Naive thymus-derived CD4-positive, alpha-beta T cell (primary cell): ENCODE measurements at places on chromosomes 3 and 15. TPM values are rescaled to one million over a fixed set of nuclear protein-coding genes. Genes with fewer than 3 reads are reported as not detected.

Gene CNTN3
- total RNA-seq, result not detected

Gene HDC
- not detected for total RNA-seq

Gene ARGFX
- total RNA-seq, result not detected in 2 replicates

Gene ATP10A
- total RNA-seq, result 57.6 TPM

Gene RPL39L
- total RNA-seq, result 0.81 TPM

Gene NTRK3
- not detected for total RNA-seq

Gene PLS1
- 2.8 TPM for total RNA-seq

Gene SENP8
- total RNA-seq, result 1.2 and 1.4 TPM in 2 replicates

Gene PPP2R3A
- 0.89 TPM for total RNA-seq

- no peak overlapping the region for H3K4me3 ChIP-seq
- H3K36me3 ChIP-seq, result no peaks in the 10 kb centered on the region
- peaks cover 6% of the 10 kb centered on the region for H3K4me1 ChIP-seq
- no peak for DNase-seq
Observed at GRCh38 chr3:106036696-106037095, 167.9 kb upstream of the CBLB start.

GRCh38 chr3:35789042-35789831 lies 149.9 kb downstream of the ARPP21 start:
- no peak overlapping the region for H3K27ac ChIP-seq
- H3K4me1 ChIP-seq, result no peaks in the 10 kb centered on the region
- H3K36me3 ChIP-seq, result no peaks in the 10 kb centered on the region
- no peak overlapping the region for H3K4me3 ChIP-seq

- no peak overlapping the region for H3K4me3 ChIP-seq
- H3K4me1 ChIP-seq, result no peaks in the 10 kb centered on the region
- DNase-seq, result no peak
- no peaks in the 10 kb centered on the region for H3K27me3 ChIP-seq
Observed at GRCh38 chr3:18593231-18593630, 168.1 kb upstream of the SATB1 start.

- no peaks in the 10 kb centered on the region for H3K27me3 ChIP-seq
- no peak overlapping the region for H3K27ac ChIP-seq
- no peak overlapping the region for H3K4me3 ChIP-seq
- H3K36me3 ChIP-seq, result no peaks in the 10 kb centered on the region
- DNase-seq, result no peak
Observed at GRCh38 chr3:153079386-153079785, 82.6 kb upstream of the RAP2B start.

GRCh38 chr3:189836795-189837194 lies 205.6 kb downstream of the TP63 start:
- H3K27ac ChIP-seq, result no peak overlapping the region
- no peak overlapping the region for H3K4me3 ChIP-seq
- H3K27me3 ChIP-seq, result no peaks in the 10 kb centered on the region
- no peaks in the 10 kb centered on the region for H3K4me1 ChIP-seq
- H3K36me3 ChIP-seq, result no peaks in the 10 kb centered on the region
- no peak for DNase-seq

DNA sequence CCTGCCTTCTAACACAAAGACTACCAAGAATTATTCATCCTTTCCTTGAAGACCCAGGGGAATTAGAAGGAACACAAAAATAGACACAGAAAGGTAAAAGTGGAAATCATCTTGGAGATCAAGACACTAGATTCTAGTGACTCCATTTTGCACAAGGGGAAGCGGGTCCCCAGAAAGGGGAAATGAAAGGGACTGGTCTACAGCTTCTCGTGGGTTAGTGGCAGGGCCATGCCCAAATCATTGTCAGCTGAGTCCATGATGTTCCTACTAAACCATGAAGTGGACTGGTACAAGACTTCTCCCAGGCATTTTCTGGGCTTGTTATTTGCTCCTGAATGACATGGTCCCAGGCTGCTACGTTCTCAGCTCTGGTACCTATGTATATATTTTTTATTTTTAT lies 230.7 kb upstream of the TPRG1 start:
- H3K4me3 ChIP-seq, result no peak overlapping the region
- no peaks in the 10 kb centered on the region for H3K27me3 ChIP-seq

DNA sequence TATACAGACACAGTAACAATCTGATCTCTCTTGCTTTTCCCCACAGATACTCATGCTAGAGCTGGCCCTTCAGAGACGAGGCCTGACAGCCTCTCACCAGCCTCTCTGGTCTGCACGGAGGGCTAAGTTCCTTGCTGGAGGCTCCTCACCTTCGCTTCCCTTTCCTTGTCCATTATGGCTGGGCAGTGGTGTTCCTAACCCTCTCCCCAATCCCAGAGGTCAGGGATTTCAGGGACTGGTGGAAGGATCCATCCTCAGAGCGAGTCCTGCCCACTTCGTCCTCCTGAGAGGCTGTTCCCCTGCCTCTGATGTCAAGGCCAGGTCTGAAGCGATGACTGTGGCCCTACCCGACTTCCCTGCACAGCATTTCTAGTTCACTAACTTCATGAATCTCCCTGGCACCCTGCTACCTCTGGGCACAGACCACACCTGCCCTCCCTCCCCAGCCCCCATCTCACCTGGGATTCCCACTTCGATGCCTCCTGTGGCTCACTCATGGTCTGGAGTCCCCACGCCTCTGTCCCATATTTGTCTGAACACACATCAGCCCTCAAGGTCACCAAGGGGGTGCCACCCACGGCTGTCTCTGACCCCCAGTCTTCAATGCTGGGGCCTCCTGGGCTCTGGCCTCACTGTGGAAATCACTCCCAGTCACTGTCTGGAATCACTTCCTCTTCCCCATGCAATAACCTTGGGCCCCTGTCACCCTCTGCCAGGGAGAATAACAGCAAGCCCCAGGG lies 124.9 kb upstream of the PRR20G start:
- no peaks in the 10 kb centered on the region for H3K4me1 ChIP-seq
- peaks cover 4% of the 10 kb centered on the region for H3K27me3 ChIP-seq
- no peaks in the 10 kb centered on the region for H3K36me3 ChIP-seq
- no peak for DNase-seq

GRCh38 chr3:45555666-45556065 lies 38.9 kb upstream of the LIMD1 start:
- no peaks in the 10 kb centered on the region for H3K27me3 ChIP-seq
- no peak overlapping the region for H3K27ac ChIP-seq
- DNase-seq, result no peak
- no peaks in the 10 kb centered on the region for H3K36me3 ChIP-seq
- no peak overlapping the region for H3K4me3 ChIP-seq

DNA sequence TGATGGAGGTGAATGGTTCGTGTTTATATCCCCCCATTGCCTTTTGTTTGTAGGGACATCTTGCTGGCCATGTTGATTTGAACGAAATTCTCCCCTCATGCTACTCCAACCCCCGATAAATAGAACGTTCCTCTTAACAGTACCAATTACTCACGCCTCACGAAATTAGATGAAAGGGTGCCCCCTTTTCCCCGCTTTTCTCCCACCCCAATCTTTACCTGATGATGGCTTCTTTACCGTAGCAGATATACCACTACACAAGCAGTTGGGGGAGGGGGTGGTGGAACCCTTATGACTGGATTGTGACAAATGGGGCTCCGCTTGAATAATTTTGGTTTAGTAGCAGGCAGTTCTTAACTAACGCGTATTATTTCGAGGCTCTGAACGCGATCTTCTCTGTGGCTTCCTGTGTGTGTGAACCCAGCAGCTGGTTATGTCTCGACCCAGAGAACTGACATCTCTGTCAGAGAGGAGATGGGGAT lies 1.1 kb downstream of the PIAS1 start:
- peak overlapping the region; percentile 93 for H3K27ac ChIP-seq
- H3K4me3 ChIP-seq, result peak overlapping the region; percentile 87
- no peaks in the 10 kb centered on the region for H3K27me3 ChIP-seq
- H3K36me3 ChIP-seq, result no peaks in the 10 kb centered on the region

DNA sequence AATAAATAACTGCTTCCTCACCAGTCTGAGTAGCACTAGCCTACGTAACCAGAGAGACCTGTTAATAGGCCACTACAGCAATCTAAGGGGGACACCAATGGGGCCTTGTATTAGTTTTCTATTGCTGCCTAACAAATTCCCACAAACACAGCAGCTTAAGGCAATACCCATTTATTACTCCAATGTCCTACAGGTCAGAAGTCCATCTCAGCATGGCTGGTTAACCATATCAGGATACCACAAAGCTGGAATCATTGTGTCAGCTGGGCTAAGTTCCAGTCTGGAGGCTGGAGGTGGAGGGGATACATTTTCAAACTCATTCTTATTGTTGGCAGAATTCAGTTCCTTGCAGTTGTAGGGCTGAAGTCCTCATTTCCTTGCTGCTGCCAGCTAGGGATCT lies 331.9 kb downstream of the ULK4 start:
- H3K36me3 ChIP-seq, result no peaks in the 10 kb centered on the region
- H3K27ac ChIP-seq, result no peak overlapping the region
- no peaks in the 10 kb centered on the region for H3K4me1 ChIP-seq
- no peaks in the 10 kb centered on the region for H3K27me3 ChIP-seq
- DNase-seq, result no peak
- H3K4me3 ChIP-seq, result no peak overlapping the region

- no peak for DNase-seq
- H3K4me3 ChIP-seq, result no peak overlapping the region
- H3K27ac ChIP-seq, result peak overlapping the region; percentile 6
- peaks cover 41% of the 10 kb centered on the region for H3K36me3 ChIP-seq
- no peaks in the 10 kb centered on the region for H3K4me1 ChIP-seq
Observed at GRCh38 chr15:93020976-93021772, 67.8 kb downstream of the RGMA start.

DNA sequence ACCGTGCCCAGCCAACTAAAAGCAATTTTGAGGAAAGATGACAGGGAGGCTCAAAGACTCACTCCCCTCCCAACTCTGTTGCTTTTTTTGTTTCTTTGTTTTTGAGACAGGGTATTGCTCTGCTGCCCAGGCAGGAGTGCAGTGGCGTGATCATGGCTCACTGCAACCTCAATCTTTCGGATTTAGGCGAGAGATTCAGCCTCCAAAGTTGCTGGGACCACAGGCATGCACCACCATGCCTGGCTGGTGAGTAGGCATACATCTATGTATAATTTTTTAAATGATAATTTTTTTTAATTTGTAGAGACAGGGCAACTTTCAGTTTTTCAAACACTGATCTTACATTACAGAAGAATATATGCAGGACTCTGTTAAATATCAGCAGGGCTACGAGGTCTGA lies 15.8 kb upstream of the THUMPD3 start:
- H3K27me3 ChIP-seq, result no peaks in the 10 kb centered on the region
- no peak for DNase-seq
- H3K4me1 ChIP-seq, result no peaks in the 10 kb centered on the region
- H3K4me3 ChIP-seq, result no peak overlapping the region

- H3K4me3 ChIP-seq, result no peak overlapping the region
- H3K36me3 ChIP-seq, result no peaks in the 10 kb centered on the region
- no peaks in the 10 kb centered on the region for H3K4me1 ChIP-seq
- no peaks in the 10 kb centered on the region for H3K27me3 ChIP-seq
Observed at GRCh38 chr3:42705962-42706585, 3.5 kb upstream of the HHATL start.

DNA sequence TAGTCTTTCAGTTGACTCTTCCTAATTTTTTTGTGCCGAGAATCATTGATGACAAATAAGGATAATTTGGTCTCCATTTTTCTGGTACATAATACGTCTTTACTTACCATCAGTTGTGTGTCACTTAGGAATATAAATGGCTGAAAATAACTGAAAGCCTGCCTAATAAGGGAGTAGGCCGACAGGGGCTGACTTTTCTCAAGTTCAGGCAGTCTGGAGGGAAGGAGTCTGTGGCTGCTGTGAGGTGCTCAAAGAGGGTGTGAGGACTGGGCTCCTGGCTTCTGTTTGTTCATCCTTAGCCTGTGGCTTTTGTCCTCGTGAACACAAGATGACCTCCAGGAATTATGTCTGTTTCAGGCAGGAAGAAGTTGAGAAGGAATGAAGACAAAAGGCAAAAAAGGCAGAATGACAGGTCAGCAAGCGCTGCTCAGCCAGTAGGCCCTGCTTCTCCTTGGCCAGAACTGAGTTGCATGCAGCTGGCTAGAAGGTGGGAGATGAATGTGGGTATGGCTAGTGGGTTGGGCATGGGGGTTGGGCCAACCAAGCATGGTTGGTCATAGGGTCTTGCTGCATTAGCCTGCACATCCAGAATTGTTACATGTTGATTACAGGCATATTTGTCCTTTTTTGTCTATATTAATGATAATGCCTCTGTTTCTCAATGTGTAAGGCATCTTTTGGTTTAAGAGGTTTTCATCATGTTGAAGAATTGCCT lies 29.2 kb downstream of the IGF1R start:
- no peaks in the 10 kb centered on the region for H3K27me3 ChIP-seq
- H3K4me1 ChIP-seq, result peaks cover 22% of the 10 kb centered on the region
- no peak overlapping the region for H3K27ac ChIP-seq
- H3K36me3 ChIP-seq, result no peaks in the 10 kb centered on the region
- no peak overlapping the region for H3K4me3 ChIP-seq

DNA sequence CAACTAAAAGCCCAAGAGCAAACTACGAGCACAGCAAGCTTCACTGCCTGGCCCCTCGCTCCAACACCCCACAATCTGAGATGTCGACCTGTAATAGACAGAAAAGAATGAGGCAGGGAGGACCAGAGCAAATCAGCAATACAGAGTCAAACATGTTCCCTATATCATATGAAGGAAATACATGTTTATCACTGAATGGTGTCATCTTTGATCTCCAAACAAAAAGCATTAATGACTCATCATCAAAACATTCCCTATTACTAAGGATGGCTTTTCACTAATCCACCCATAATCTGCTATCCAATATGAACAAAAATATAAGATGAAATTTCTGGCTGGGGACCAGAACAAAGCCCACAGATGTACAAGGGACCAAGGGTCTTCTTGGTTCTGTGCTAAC lies 34.7 kb downstream of the MYO5A start:
- no peaks in the 10 kb centered on the region for H3K36me3 ChIP-seq
- H3K4me1 ChIP-seq, result peaks cover 12% of the 10 kb centered on the region
- H3K27me3 ChIP-seq, result no peaks in the 10 kb centered on the region
- no peak for DNase-seq
- H3K27ac ChIP-seq, result no peak overlapping the region
- no peak overlapping the region for H3K4me3 ChIP-seq

DNA sequence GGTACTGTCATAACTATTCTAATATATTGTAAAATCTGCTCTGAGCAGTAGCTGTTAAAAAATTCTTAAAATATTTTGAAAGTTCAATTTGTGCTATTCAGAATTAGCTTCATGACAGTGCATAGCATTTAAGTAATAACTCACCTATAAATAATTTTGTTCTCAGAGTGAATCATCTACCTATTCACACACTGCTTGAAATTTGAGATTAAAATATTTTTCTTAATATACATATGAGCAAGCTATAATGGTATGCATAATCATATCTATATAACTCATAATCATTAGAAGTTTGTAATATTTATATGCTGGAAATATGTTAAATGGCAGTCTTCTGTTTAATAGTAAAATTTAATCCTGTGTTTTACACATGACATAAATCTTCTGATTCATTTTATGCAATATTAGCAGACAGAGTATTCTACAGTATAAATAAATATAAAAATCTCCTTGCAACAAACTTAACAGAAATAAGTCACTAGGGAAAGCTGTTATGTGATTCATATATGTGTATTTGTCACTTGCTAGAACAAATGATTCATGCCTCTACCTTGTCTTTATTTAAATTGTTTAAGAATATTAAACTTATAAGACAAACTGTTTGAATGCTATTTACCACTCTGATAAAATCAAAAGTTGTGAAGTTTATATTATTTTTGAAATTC lies 710.8 kb downstream of the PLOD2 start:
- no peaks in the 10 kb centered on the region for H3K27me3 ChIP-seq
- no peak overlapping the region for H3K27ac ChIP-seq
- no peak overlapping the region for H3K4me3 ChIP-seq
- no peaks in the 10 kb centered on the region for H3K4me1 ChIP-seq
- H3K36me3 ChIP-seq, result no peaks in the 10 kb centered on the region

GRCh38 chr3:140505213-140505612 lies 172.7 kb upstream of the TRIM42 start:
- no peaks in the 10 kb centered on the region for H3K36me3 ChIP-seq
- no peak overlapping the region for H3K4me3 ChIP-seq
- no peak for DNase-seq
- H3K27me3 ChIP-seq, result no peaks in the 10 kb centered on the region
